Cerebellar nuclear complex (tissue), 1 donor: ENCODE measurements at places on chromosomes 3 and 15.

GRCh38 chr3:56413911-56414310 lies 54.4 kb downstream of the ERC2 start:
- no peak for DNase-seq

GRCh38 chr3:190495354-190495753 lies 18.5 kb upstream of the IL1RAP start:
- DNase-seq, result no peak

DNA sequence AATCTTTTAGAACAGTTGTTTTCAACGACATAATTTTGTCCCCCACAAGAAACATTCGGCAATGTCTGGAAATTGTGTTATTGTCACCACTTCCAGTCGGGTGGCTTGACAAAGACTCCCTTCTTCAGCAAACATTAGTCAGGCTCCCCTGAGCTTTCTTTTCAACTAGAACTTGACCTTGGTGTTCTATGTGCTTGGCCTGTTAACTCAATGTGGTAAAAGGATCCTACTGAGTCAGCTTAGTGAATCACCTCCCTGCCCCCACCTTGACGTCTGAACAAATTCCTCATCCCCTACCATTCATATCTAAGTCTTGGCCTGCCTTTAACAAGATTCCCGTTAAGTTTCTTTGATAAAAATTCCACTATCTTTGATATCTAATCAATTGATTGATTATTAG lies 465.0 kb upstream of the ROBO1 start:
- no peak for DNase-seq

DNA sequence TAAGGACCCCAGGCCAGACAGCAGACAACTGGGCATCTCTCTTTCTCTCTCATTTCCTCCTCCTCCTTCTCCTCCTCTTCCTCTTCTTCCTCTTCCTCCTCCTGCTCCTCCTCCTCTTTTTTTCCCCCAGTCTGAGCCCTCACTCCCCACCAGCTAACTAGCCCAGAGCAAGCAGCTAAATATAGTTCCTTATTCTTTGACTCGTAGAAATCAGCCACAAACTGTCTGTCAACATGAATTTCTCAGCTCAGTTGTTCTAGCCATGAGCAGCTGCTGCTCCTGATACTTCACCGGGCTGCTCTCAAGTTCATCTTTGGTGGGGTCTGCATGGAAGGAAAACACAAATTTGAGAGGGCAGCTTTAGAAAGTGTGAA lies 19.2 kb upstream of the LOXL1 start:
- no peak for DNase-seq

DNA sequence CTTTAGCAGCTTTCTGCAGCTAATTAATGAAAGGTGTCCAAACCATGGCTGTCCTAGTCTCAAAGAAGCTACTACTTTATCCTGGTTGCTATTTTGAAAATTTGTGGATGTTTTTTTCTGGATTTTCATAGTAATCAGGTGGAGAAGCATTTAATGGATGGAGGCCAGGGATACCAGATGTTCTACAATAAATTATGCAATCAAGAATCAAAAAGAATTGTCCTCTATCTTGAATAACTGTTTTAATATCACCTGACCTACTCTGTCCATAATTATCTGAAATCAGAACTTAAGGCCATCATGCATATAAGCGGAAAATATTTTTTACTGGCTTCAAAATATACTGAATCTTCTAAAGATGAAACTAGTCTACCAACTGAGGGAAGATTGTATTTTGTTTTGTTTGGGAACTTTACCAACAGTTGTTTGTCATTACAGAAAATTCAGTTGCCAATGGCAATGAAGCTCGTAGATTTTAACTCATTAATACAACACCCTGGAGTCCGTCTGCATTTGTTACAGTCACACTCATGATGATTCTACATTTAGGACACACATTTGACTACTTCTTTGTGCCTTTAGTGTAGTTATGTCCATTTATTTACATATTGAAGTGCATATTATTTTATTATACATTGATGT lies 762.3 kb upstream of the GRM7 start:
- DNase-seq, result no peak

GRCh38 chr3:81684751-81685395 lies 76.6 kb downstream of the GBE1 start:
- DNase-seq, result no peak

- DNase-seq, result no peak
Observed at GRCh38 chr3:148146947-148147826, 550.5 kb upstream of the AGTR1 start.
